Stimulated activated CD8-positive, alpha-beta memory T cell treated with anti-CD3 and anti-CD28 coated beads, Interleukin-2, amount 100 ng/mL, for 1 hour (primary cell): ENCODE measurements at places on chromosomes 6 and 20.

GRCh38 chr20:2955257-2955970 is 82.1 kb downstream of the PTPRA start:
- DNase-seq: no peak

DNA sequence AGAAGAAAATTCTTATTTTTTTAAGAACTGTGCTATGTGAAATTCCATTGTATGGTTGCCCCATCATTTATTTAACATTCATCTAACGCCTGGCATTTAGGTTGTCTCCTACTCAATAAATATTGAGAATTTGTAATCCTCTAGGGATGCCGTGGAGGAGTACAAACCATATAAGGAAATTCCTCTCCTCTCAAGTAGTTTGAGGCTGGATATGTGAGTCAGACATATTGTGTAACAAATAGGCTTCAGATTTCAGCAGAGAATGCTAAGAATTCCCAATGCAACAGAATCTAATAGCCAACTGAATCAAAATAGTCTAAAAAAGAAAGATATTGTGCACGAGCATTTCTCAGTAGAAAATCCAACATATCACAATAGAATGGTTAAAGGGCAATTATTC is 174.7 kb downstream of the OTOR start:
- no peak for DNase-seq

DNA sequence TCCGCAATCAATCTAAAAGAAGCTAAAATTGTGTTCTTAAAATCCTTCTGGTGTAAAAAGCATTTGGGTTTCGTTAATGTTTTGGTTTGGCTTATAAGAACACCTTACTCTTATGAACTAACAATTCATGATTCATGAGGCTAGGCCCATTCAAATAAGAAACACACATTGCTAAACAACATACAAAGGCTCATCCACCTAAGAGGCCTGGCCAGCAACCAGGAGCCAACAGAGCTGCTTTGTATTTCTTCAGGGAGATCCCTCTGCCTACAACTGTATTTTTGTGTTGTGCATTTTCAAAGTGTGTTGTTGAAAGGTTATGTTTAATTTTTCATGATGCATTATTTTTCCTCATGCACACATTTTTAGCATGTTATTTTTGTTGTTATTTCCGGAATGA is 98.6 kb downstream of the PTPRK start:
- DNase-seq: no peak

- DNase-seq: no peak
Observed at GRCh38 chr6:138206862-138207261, 11.4 kb downstream of the PBOV1 start.

DNA sequence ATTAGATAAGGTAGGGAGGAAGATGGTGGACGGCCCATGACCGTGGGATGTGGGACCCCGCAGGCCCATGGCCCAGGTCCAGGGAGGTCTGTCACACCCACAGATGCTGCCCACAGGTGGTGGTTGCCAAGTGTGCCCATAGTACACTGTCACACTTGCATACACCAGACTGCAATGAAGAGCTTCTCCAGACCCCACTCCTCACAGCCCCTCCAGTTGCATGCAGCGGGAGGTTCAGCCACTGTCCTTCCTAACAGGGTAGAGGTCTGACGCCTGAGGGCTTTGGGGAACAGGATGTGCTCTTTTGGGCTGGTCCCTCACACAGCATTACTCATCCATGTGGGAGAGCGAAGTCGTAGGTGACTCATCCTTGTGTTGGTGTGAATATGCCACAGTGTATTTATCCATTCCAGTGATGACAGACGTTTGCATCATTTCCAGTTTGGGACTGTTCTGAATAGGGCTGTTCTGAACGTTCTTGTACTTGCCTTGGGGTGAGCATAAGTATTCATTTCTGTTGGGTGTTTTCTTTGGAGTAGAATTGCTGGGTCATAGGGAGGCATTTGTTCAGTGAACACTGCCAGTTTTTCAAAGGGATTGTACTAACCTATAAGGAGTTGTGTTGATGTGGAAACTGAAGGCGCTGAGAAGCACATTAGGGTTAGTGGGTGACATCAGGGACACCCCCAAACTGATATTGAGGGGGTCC is 10.1 kb upstream of the PYGB start:
- no peak for DNase-seq

DNA sequence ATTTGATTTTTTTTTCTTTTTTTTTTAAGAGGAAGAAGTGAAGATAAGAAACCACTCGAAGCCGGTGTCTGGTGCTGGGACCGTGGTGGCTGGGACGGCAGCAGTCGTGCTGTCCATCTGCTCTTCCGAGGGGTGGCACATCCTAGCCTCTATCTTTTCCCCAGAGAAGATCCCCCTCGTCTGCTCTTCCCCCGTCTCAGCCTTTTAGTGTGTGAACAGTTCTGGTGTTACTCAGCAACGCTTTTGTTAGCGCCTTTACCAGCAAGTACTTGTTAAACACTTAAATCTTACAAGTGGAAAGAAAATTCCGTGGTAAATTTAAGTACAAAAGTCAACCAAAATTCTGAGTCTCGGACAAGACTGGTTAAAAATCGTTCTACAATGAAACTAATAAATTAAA is 90.1 kb downstream of the RSPH3 start:
- DNase-seq: no peak

GRCh38 chr6:144955859-144956258 is 670.7 kb downstream of the UTRN start:
- no peak for DNase-seq

- no peak for DNase-seq
Observed at GRCh38 chr6:161303628-161304340, 29.9 kb upstream of the AGPAT4 start.

- no peak for DNase-seq
Observed at GRCh38 chr20:41537865-41538264, 80.3 kb downstream of the CHD6 start.

DNA sequence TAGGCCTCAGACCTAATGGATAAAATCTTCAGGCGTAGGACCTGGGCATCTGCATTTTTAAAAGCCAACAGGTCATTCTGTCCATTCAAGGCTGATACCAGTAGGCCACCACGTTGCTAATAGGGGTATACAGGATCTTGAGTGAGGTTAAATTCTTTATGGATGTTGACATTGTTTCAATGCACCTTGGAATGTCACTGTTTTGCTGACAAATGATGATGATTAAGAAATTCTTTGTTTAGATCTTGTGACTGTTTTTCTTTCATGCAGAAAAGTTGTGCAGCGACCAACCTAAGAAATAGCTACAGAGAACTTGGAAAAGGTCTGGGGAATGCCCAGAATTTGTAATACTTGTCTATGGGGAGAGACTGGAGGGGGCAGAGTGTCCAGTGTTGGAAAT is 101.1 kb upstream of the CLDN20 start:
- DNase-seq: no peak

- no peak for DNase-seq
Observed at GRCh38 chr6:496649-497048, 105.1 kb downstream of the IRF4 start.

DNA sequence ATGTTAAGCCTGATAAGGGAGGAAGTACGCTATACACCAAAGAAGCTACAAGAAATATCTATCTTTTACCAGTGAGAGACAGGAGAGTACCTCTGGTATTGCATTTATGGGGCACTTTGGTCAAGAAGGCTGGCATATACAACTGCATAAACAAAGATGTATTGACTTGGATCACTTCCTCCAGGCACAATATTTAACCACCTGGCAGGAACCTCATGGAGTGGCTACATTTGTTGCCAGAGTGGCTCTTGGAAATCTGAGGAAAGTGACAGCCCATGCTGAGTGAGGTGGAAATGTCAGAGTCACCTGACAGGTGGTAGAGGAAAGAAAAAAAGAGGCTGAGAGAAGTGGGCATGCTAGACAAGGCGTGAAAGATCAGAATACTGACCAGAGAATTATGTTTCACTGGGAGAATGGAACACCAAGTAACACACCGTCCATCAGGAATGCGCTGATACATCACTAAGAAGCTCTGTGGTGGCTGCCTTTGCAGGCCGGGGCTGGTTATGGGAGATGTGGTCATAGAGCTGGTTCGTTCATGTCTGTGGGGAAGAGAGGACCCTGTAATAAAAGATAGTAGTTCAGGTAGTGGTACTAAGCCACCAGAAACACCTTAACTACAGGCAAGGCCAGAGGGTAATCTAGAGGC is 61.4 kb upstream of the UFL1 start:
- no peak for DNase-seq

- no peak for DNase-seq
Observed at GRCh38 chr6:74605922-74606581, 599.8 kb downstream of the COL12A1 start.

DNA sequence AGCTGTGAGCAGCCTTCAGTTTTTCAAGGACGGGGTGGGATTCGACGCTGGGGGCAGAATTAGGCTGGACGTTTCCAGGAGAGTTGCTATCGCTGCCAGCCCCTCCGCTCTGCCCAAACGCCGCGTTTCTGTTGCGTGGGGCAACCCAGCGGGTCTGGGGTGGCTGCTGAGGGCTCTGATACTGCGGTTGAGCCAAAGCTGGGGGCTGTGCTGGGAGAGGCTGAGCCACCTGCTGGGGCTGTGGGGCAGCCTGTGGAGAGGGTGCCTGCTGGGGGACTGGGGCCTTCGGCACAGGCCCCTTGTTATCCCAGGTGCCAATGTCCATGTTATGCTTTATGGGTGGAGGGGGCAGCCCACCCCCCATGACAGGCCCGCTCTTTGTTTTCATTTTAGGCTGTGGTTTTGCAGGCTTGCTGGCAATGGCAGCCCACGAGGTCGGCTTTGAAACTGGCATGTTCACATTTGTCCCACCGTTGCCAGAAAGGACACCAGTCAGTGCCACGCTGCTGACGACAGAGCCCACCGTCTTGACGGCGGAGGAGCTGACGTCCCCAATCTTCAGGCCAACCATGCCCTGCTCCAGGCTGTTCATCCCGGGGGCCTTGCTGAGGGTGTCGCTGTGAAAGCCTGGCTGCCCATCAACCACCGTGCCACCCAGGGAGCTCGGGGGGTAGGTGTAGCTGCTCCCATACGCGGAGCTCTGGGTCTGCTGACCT is 13.0 kb downstream of the YTHDF1 start:
- no peak for DNase-seq

GRCh38 chr20:31837896-31838397 is 7.5 kb downstream of the FOXS1 start:
- no peak for DNase-seq

DNA sequence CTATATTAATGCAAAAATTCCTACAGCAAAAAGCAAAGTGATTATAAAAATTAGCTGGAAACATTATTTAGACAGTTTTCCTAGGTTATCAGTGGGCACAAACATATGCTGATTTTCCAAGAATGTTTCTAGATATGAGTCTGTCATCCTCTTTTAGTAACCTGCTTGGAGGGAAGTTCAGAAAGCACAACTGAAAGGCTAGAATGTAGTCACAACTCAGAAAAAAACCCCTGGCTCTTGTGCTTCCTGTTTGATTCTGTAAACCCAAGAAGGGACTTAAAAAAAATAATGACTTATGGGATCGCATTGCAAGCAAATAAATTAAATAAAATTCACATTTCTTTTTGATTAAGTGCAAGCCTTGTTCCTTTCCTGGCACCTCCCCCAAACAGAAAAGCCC is 708.4 kb upstream of the EPHA7 start:
- no peak for DNase-seq

- DNase-seq: no peak
Observed at GRCh38 chr6:32046450-32047083, 8.4 kb downstream of the CYP21A2 start.

- DNase-seq: no peak
Observed at GRCh38 chr6:99026135-99026534, 78.4 kb upstream of the FBXL4 start.

DNA sequence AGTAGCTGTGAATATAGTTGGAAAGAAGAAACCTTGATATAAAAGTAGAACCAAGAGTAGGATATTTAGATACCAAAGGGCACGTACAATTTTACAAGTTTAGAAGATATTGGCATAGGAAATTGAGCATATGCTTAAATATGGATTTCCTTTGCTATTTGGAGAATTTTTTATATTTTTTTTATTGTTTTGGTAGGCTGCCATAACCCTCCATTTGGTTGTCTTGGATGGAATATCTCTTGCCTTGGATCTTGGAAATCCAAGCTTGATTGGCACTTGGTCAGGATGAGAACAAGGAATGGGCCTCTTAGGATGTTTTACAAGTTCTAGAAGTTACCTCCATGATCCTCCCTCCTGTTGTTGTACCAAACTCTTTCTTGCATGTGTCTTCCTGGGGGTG is 297.1 kb downstream of the PRL start:
- DNase-seq: no peak

- no peak for DNase-seq
Observed at GRCh38 chr6:16420337-16420714, 181.9 kb downstream of the GMPR start.

DNA sequence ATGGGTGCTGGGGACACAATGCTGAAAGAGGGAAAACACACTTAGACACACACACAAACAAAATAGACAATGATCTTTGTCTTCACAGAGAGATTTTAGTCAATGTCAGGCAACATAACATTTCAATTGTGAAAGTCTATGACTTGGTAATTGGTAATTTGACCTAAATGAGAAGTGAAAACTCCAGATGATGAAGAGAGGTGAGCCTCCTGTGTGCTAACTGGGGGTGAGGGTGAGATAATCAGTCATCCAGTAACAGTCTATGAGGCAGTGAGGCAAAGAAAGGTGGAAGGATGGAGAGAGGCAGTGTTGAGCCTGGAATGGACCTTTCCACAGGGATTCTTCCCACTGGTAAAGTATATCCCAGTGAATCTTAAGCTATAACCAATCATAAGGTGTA is 744.2 kb downstream of the MAFB start:
- DNase-seq: no peak

DNA sequence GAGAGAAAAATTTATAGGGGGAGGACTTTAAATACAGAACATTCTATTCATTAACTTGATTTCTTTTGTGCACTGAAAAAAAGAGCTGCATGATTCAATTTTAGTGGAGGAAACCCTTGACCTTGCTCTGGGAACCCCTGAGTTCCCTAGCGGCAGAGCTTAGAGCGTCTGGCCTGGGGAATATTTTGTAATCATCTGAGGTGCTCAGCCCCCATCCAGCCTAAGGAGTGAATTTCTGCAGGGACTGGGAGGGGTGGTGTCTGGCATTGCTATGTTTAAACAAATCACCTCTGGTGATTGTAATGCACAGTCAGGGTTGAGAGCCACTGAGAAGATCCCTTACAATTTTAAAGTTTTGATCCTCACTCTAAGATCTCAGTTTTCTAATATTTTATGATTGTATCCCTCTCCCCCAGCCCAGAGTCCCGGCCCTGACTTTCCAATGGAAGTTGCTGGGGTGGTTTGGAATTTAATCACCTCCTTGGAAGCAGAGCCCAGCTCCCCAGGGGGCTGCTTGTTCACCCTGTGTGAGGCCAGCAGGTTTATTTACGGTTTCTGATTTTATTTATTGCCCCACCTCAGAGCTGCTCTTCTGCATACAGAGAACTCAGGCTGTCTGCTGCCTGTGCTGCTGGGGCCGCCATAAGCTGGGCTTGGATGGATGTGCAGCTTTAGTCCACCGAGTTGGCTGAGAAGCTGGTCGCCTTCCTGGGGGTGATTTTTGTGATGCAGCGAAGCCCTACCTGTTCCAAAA is 263.1 kb downstream of the LRFN2 start:
- no peak for DNase-seq

- no peak for DNase-seq
Observed at GRCh38 chr6:46042355-46042999, 26.8 kb upstream of the CLIC5 start.

- DNase-seq: no peak
Observed at GRCh38 chr6:111377558-111378120, 105.4 kb downstream of the REV3L start.
